ENCODE measurements at places on chromosomes 7 and 10.

DNA sequence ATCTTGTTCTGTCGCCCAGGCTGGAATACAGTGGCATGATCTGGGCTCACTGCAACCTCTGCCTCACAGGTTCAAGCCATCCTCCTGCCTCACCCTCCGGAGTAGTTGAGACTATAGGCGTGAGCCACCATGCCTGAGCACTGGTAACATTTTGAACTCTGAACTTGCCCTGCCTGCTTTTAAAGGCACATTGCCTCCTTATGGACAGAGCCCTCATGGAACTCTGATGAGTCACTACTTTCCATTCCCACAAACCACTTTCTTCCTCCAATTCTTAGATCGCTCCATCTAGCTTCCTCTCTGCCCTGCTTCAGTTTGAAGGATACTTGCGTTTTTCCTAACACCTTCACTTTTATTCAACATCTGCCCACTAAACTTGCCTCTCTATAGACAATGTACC, 38.1 kb downstream of the PRPS1L1 start:
- no peak for DNase-seq

DNA sequence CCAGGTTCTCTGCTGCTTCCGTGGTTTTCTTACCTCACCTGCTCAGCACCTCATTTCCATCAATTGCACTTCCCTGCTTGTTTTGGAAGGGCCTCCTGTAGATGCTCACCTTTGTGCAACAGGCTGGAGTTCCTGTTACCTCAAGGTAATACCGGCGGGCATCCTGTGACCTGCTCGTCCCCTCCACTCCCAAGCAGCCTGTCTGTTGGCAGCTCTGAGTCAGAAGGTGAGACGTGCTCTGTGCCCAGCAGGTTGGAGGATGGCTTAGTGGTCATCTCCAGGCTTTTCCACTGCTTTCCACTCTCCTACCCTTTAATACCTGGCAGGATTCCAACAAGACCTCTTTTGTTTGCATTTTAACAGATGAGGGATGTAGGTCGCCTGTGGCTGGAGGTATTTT, 86.0 kb downstream of the CAMK1D start:
- DNase-seq: no peak

DNA sequence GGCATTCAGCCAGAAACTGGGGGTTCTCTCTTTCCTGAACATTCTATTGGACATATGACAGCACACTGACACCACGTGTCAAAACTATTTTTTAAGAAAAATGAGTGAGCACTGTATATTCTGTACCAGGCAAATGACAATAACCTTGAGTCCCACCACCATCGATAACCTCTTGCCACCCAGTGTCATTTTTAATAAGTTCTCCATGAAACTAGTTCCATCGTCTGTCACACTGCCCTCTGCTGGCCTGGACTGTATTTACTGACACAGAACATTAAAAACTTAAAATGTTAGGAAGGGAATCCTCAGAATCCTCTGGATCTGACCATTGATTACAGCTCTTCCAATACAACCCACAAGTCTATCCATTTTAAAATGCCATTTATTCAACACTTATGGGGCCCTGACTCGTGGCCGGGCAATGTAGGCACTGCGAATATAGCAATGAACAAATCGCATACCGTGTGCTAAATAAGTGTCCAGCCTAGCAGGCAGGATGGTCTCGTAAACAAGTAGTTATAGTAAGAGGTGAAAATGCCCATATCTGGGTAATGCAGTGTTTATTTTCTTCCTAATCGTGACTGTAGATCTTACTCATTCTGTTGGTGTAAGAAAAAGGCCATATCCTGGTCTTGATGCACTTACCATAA, 35.9 kb upstream of the CACNB2 start:
- peak; percentile 18 for DNase-seq

DNA sequence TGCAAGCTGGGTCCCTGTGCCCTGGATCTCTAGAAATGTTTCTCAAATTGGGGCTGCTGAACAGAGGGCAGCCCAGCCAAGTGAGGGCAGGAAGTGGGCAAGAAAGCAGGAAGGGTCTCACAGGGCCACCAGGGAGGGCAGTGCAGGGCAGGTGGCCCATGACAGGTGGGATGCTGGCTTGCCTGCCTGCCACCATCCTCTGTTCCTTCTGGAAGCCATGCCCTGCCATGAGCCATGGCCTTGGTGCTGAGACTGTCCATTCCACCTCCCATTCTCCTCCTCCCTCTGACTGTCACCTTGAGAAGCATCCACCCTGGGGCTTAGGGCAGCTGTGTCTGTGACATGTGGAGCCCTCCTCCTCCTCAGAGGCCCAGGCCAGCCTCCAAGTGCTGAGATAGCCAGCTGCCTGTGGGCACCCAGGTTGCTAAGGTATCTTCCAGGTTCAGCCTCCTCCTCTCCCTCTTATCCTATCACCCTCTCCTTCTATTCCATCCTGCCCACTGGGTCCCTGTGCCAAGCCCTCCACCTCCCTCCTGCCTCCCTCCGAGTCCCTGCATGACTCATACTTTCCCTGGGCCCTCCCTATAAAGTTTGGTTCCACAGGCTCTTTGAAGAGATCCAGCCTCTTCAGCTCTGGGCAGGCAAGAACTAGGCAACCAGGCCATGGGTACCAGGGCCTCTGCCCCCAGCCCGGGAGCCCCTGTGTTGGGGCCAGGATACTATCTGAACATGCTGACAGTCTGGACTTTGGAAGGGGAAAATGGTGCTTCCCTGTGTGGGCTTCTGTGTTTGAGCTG, 1.3 kb downstream of the VSIR start:
- DNase-seq: no peak

DNA sequence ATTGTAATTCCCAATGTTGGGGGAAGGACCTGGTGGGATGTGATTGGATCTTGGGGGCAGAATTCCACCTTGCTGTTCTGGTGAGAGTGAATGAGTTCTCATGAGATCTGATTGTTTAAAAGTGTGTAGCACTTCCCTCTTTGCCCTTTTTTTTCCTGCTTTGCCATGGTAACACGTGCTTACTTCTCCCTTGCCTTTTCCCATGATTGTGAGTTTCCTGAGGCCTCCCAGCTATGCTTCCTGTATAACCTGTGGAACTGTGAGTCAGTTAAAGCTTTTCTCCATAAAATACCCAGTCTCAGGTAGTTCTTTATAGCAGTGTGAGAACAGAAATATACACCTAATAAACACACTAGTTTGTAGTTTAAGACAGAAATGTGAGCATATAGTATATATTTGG, 166.8 kb upstream of the MAGI2 start:
- DNase-seq: no peak

DNA sequence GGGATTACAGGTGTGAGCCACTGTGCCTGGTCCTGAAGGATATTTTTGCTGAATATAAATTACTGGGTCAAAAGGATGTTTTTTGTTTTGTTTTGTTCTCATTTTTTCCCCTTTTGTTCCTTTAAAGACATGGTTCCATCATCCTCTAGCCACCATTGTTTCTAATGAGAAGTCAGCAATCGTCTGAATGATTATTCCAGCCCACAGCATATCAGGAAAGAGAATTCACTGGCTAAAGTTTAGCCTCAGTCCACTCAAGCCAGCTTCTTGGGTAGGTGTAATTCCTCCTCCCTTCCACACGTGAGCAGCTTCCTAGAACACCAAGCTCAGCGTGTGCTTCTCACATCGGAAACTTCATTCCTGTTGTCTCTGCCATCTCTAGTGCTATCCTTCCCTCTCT, 112.8 kb upstream of the INSIG1 start:
- peak; percentile 4 for DNase-seq

GRCh38 chr7:22723181-22723601, 3.8 kb upstream of the IL6 start:
- DNase-seq: no peak

DNA sequence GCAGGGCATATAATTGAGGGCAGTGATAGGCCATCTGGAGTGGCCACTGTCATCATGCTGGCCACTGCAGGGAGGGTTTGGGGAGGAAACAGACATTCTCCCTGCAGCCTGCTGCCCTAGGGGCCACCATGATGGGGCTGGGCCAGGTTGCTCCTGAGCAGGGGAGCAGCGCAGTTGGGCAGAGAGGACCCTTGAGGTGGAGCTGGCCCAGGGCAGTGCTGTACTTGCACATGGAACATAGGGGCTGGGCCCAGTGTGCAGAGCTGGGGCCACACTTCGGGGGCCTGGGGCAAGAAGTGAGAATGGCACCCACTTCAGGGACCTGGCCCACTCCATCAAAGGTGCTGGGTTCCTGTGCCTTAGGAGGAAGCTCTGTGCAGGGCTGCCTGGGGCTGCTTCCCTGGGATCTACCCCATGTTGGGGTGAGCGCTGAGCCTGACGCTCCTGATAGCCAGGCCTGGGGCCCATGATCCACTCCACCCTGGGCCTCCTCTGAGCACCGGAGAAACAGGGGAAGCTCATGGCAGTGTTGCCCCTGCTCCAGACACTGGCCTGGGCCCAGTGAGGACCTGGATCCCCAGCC, 21.3 kb upstream of the NUB1 start:
- no peak for DNase-seq

DNA sequence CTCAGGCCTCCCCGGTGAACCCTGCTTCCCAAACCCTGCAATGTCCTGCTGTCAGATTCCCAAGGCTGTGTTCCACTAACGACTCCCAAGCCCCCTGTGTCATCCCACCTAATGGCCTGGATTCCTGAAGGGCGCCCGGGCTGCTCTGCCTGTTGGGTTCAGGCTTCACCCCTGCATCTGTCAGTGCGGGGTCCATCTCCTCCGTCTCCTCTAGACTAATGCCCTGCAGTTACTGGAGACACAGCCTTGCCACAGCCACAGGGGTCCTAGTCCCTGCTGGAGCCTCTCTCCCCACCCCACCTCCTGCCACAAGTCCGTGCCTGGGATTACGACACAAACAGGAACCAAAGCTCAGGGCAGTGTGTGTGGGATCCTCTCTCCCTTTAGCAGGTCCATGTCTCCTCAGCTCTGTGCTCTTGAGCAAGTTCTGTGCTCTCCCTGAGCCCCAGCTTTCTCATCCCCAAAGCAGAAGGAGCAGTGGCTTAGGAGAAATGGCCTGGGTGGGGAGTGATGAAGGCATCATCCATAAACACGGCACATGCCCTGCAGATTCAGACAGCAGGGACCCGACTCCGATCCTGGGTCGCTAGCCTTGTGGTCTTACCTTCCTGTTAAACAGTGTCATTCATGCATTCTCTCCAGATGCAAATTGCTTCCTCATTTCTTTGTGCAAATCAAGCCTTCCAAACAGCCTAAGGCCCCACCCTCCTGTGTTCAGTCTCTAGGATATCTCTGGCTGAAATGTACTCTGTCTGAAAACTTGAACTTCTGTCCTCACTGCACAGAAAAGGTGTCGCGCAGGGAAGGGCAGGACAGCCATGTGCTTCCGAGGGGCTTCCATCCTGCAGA, 8.2 kb upstream of the RBP3 start:
- no peak for DNase-seq

GRCh38 chr10:49625411-49625810, 11.6 kb downstream of the CHAT start:
- no peak for DNase-seq

- peak; percentile 39 for DNase-seq
These were observed 33.8 kb downstream of the IL15RA start for GRCh38 chr10:5943536-5943935.

- DNase-seq: no peak
These were observed 214.6 kb upstream of the ZNF32 start for GRCh38 chr10:43863270-43863669.

GRCh38 chr7:107846324-107846723, 43.3 kb upstream of the SLC26A3 start:
- DNase-seq: no peak

DNA sequence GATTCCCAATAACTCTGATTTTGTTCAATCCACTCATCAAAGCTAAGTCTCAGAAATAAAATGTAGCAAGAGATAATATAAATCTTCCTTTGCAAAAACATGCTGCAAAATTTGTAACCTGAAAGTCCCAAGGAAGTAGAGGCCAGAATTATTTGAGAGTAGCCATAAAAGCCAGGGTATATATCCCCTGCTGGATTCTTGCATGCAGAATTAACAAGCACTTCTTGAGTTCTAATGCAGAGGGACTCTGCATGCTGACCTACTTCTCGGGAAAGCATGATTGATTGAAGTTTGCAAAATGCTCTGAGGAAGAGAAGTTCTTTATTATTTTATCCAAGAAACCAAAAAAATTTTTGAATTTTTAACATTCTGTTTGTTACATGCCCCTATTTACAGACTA, 121.6 kb downstream of the THSD7A start:
- no peak for DNase-seq

DNA sequence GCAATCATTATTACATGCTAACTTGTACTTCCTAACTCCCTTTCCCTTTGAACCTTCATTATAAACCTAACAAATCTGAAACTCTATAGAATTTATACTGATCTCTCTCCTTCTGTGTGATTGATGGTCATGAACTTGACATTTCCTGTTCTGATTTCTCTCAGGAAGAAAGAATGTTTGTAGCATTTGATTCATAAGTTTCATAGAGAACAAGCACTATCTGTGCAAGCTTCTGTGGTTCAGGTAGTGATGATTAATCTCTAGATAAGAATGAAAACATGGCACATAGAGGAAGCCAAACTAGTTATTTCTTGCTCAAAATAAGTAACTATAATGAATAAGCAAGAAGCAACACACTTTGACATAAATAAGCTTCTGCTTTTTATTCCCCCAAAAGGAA, 34.2 kb downstream of the TFPI2 start:
- DNase-seq: no peak

DNA sequence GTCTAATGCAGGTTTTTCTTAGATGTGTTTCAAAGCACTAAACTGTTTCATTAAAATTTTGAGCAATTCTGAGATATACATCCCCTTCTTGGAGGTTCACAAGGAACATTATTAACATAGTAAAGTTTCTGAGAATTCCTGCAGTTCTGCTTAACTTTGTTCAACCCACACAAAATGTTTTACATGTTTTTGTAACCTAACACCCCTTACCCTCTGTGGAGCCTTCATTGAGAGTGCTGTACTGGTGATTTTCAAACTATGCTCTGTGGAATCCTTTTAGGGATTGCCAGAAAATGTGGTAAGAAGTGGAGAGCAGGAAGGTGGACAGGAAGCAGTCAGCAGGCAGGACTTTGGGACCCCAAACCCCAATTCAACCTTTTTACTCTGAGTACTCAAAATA, 53.6 kb upstream of the ABCB5 start:
- no peak for DNase-seq

DNA sequence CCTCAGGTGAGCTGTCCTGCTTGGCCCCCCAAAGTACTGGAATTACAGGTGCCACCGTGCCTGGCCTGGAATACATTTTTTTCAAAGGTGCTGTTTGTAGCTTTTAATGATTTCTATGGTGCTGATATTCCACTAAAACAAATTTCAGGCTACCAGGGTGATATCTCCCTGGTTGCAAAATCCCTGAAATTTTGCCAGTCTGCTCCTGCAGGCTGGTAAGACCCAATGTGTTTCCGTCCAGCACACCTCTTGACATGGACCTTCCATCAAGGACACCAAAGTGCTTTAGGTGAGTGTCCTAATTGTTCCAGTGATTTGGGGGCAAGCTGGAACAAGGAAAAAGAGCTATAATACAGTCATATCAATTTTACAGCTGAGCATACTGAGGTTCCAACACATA, 69.8 kb upstream of the KMT2C start:
- DNase-seq: no peak
